ENCODE measurements at places on chromosomes 1 and 21.

- no peak for DNase-seq
These were observed 37.9 kb upstream of the RHOU start for GRCh38 chr1:228697207-228698016.

DNA sequence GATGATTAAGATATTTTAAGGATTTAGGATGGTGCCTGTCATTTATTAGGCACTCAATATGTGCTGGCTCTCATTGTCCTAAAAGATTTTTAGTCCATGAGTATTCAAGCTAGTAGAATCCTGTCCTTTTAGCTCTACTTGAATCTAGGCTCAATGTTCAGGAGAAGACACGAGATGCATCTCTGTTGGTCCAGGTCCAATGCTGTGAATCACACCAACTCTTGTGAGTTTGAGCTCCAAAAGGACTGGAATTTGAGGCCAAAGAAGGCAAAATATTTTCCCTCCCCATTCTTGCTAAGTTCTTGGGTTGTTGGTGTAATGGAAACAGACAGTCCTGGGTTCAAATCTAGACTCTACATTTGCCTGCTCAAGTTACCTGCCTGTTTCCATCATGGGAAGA is 1.4 kb upstream of the PODN start:
- no peak for DNase-seq

GRCh38 chr1:226782845-226783601 is 43.9 kb upstream of the ITPKB start:
- no peak for DNase-seq

GRCh38 chr21:20527731-20528460 is 470.3 kb upstream of the NCAM2 start:
- no peak for DNase-seq

DNA sequence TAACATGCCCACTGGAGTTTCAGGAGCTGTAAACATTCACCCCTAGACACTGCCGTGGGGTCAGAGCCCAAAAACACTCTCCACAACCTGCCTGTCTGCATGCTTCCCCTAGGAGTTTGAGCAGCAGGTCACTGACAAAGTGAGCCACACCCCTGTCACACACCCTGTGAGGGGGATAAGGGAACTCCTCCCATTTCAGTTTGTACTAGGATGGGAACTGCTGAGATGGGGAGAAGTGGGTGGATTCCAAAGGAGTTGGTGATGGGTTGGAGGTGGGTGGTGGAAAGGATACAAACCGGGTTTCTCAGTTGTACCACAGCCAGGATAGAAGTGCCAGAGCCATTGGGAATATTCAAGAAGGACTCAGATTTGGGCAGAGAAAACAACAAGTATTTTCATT is 140.2 kb downstream of the MIS18A start:
- DNase-seq, result no peak

DNA sequence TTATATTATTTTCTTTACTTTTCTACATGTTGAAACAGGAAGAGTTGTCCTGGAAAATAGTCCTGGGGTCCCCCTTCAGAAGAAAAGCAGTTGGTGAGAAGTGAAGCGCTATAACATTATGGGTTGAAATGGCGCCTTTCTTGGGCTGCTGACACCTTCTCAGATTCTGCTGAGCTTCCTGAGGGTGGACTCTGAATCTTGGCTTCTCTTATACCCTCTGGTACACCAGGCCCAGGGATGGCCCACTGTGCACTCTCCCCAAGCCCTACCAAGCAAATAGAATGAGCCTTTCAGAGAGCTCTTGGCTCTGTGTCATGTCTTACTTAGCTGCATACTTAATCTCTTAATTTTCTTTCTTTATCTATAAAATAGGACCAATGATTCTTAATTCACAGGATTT is 42.3 kb downstream of the CD247 start:
- no peak for DNase-seq

DNA sequence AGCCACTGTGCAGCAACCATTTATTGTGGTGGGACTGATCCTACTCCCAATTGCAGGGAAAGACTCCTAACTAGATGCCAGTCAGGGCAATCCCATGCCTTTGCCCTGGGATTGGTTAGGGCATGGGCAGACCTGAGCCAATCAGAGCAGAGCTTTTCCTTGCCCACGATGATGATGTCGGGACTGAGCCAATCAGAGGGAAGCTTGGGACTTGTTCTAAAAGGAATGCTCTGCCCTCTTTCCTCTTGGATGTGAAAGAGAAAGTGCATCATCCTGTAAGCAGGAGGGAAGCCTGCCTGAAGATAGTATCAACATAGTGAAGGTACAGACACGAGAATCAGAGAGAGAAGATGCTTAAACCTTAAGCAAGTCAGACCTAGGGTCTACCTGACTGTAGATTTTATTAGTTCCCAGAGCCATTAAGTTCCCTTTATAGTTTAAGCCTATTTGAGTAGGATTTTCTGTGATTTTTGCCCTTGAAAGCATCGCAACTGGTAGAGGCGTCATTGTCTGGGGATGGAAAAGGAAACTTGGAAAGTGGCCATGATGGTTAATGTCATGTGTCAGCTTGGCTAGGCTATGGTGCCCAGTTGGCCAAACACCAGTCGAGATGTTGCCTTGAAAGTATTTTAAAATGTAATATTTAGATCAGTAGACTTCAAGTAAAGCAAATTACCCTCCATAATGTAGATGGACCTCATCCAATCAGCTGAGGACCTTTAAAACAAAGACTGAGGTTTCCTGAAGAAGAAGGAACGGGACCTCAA is 19.9 kb downstream of the IRF2BP2 start:
- no peak for DNase-seq

- DNase-seq, result no peak
These were observed 9.0 kb downstream of the FOXO6 start for GRCh38 chr1:41370225-41370624.

GRCh38 chr1:190679454-190679853 is 201.8 kb upstream of the BRINP3 start:
- DNase-seq, result no peak

- DNase-seq, result no peak
These were observed 1.5 kb upstream of the HMGN1 start for GRCh38 chr21:39350094-39351005.

DNA sequence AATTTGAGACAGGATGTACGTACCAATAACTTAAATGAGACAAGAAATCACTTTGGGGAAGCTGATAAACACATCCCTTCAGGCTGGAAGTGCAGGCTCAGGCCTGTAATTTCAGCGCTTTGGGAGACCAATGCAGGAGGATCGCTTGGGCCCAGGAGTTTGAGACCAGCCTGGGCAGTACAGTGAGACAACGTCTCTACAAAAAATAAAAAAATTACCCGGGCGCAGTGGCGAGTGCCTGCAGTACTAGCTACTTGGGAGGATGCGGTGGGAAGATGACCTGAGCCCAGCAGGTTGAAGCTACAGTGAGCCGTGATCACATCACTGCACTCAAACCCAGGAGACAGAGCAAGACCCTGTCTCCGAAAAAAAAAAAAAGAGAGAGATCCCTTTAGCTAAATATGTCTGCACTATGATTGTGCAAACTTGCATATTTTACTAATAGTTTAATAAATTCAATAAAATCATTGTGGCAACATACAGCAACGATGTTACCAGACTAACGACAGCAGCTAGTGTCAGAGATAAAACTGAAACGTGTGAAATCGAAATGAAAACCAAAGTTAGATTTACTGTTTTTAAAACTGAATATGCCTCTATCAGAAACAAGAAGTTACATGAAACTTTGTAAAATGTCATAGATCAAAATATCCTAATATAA is 54.7 kb downstream of the CD2 start:
- no peak for DNase-seq

- no peak for DNase-seq
These were observed 110.9 kb downstream of the TOMM20 start for GRCh38 chr1:235017719-235018118.

DNA sequence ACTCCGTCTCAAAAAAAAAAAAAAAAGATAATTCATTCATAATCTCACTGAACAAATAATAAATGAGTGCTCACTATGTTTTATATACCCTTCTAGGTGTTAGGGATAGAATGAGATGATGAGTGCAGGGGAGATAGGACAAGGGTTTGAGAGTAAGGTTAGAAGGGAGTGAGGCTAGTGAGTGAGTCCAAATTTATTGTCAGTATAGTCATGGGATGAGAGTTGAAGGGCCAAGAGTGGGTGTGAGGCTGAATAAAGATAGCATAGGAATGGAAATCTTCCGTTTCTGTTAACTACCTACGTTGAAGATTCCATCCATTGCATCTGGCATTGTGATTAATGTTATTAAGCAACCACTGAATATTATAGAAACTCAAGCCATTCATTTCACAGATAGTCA is 16.8 kb downstream of the GNAI3 start:
- no peak for DNase-seq

GRCh38 chr1:19435851-19436455 is 49.4 kb downstream of the CAPZB start:
- no peak for DNase-seq

DNA sequence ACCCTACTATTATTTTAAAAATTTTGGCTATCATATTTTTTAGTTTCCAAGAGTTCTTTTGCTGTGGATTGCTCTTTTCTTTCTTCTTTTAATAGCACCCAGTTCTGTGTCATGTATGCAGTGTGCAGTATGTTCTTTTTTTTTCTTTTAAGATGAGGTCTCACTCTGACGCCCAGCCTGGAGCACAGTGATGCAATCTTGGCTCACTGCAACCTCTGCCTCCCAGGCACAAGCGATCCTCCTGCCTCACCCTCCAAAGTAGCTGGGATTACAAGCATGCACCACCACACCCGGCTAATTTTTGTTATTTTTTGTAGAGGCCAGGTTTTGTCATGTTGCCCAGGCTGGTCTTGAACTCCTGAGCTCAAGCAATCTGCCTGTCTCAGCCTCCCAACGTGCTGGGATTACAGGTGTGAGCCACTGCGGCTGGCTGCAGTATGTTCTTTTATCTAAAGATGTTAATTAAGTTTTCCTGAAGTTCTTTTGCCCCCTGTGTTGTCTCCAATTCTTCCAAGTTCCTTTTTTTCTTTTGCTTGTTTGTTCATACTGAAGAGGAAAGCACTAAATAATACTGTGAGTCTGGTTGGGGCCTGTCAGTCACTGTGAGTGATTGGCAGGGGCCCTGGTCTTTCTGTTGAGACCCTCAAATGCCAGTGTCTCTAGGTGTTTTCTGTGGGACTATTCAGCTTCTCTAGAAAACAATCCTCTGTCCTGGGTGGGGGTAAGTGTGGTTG is 17.5 kb upstream of the TTC22 start:
- no peak for DNase-seq

- no peak for DNase-seq
These were observed 35.1 kb upstream of the IFNGR2 start for GRCh38 chr21:33368124-33368523.

GRCh38 chr1:163980394-163980793 is 578.6 kb upstream of the PBX1 start:
- no peak for DNase-seq

DNA sequence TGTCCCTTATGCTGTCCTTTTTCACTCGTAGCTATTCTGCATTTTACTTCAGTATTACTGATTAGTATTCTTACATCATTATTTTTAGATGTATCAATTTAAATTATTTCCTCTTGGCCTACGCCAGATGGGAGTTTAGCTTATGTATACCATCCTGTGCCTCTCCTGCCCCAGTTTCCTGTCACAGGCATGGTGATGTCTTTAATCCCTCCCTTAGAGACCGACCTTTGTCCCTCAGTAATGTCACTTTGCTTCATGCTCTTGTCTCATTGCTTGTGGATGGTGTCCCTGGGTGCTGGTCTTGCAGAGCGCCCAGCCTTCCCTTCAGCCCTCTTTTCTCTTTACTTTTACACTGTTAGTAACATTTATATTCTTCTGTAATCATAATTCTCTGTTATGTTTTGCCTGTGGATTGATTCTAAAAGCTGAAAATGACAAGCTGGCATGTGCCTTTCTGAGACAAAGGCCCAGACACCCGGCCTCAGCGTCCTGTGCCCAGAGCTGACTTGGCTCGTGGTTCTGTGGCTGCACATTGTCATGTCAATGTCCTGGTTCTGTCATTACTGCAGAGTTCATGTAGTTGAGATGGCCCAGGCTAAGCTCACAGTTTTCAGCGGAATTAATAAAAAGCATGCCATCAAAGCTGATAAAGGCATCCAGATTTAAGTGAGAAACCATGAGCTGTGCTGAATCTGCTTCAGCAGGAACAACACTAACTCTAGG is 100.7 kb downstream of the MTR start:
- DNase-seq, result no peak

- DNase-seq, result no peak
These were observed 67.2 kb downstream of the FAM163A start for GRCh38 chr1:179810367-179810715.

- no peak for DNase-seq
These were observed 62.5 kb upstream of the PTGFRN start for GRCh38 chr1:116847190-116847589.

DNA sequence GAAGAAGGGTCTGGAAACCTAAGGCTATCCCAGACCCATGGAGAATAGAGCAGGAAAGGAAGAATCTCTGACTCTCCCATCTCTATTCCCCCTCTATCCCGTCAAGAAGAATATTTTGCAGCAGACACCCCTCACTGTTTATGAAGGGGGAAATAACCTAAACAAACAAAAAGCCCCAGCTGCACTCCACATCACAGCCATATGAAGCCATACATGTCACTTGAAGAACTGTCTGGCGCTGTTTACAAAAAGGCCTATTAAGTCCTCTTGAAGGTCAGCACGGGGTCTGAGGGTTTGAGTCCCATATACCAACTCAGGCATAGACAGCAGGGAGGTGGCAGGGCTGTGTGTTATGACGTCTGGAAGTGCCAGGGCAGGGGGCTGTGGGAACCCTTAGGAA is 31.4 kb downstream of the TRABD2B start:
- DNase-seq, result no peak

DNA sequence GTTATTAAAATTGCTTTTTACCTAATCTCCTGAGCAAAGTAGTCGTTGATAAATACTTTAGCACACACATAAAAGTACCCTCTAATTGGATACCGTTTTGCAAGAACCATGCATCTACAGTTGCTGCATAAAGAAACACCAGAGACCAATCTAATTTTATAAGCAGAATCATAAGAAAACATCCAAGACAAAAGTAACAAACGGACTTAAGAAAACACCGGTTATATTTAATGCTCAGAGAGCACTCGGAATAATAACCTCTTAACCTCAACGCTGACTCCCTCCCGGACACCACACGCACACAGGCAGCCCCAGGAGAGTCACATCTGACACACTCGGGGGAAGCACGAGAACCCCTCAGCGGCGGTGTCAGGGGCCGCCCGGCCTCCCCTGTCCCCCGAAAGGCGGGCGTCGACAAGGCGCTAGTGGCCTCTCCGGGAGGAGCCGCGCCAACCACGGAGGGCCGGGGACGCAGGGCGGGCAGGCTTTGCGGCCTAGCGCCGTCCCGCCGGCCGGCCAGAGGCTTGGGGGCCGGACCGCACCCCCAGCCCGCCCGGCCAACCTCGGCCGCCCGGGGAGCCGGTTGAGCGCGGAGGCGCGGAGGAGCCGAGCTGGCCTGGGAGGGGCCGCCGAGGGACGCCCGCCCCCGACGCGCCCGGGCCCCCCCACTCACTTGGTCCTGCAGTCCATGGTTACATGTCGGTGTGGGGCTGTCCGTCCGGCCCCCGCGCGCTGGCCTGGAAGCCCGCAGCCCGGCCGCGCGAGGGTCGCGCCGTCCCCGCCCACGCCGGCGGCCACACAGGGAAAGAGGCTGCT is 606 bp downstream of the DENND1B start:
- DNase-seq, result peak; percentile 70

GRCh38 chr1:10617318-10617717 is 142.6 kb downstream of the PEX14 start:
- DNase-seq, result no peak

- DNase-seq, result no peak
These were observed 398.3 kb upstream of the DUSP10 start for GRCh38 chr1:222140206-222140605.

- DNase-seq, result no peak
These were observed 11.8 kb upstream of the STMN1 start for GRCh38 chr1:25917996-25918395.

GRCh38 chr1:161044908-161045735 is 655 bp downstream of the USF1 start:
- DNase-seq, result peak; percentile 80

All from activated naive CD8-positive, alpha-beta T cell treated with anti-CD3 and anti-CD28 coated beads for 36 hours (primary cell).